Activated effector memory CD4-positive, alpha-beta T cell treated with anti-CD3 and anti-CD28 coated beads, Interleukin-2, amount 50 U/mL, for 16 hours (primary cell): ENCODE measurements at places on chromosomes 2 and 18.

DNA sequence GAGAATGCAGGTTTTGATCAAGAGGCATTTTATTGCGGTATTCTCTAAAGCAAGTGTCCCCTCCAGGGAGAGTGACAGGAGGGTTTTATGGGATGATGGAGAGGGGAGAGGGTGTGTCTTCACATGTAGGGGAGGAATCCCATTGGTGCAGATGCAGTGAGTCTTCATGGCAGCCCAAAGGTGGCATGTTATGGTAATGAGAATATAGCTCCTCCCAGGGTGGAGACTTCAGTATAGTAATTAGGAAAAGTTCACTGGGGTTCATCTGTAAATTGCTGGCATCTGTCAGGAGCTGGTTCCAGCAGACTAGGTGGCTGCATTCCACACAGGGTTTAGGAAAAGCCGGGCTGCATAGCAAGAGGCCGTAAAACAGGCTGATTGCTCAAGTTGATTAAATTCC lies 230.7 kb upstream of the CCDC68 start:
- no peak for DNase-seq

DNA sequence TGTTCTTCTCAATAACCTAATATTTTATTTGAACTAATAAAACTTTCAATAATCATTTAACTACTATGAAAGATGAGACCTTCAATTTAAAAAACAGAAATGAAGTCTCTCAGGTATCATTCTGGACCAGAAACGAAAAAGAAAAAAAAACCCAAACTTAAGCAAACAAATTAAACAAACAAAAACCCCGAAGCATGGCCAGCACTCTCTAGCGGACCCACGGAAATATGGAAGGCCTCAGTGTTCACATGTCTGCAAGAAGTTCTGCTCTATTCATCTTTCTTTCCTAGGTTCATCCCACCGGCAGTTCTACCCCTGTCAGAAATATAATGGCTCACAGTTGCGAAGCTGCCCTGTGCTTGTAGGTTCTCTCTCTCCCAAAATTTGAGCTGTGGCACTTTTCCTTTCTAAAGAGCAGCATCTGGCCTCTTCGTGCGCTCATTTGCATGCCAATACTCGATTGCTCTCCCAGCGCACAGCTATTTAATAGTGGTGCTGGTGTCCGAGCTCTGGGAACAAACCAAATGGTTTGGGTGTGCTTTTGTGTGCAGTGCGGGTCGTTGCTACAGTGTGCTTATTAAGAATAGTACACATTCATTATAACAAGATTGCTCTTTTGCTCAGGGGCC lies 129.0 kb upstream of the ZEB2 start:
- no peak for DNase-seq

DNA sequence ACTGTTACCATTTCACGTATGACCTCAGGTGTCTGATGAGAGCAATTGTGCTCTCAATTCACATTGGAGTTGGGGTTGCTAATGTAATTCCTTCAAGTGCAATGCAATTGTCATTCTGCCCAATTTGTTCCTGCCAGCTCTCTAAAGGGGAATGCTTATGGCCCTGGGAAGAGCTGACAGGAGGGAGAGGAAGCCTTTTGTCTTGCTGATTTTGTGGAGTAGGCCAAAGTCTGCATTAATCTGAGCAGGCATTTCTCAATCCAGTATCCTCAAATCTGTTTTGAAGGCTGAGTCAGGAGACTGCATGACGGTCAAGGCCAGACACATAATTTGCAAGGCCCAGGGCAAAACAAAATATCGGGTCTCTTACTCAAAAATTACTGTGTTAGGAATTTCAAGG lies 326.4 kb upstream of the SPHKAP start:
- DNase-seq: no peak

DNA sequence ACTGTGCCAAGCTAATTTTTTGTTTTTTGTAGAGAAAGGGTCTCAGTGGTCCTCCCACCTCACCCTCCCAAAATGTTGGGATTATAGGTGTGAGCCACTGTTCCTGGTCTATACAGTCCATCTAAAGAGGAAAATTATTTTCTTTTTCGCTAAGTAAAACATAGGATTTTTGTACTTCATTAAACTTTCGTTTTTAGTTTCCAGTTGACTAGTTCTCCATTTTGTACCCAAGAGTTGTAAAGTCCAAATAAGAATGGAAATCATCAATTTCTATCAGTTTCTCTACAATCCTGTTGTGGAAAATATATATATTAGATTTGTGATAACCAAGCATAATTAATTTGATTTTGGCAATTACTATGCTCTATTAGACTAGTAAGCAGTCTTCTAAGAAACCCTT lies 156.4 kb downstream of the BABAM2 start:
- DNase-seq: no peak

- no peak for DNase-seq
Observed at GRCh38 chr2:108588070-108588668, 53.9 kb downstream of the LIMS1 start.

GRCh38 chr18:12397254-12397653 lies 10.5 kb upstream of the PRELID3A start:
- no peak for DNase-seq

GRCh38 chr2:24762518-24762917 lies 30.7 kb downstream of the PTRHD1 start:
- no peak for DNase-seq

- peak; percentile 50 for DNase-seq
Observed at GRCh38 chr2:73008766-73009135, 62.8 kb downstream of the SFXN5 start.

DNA sequence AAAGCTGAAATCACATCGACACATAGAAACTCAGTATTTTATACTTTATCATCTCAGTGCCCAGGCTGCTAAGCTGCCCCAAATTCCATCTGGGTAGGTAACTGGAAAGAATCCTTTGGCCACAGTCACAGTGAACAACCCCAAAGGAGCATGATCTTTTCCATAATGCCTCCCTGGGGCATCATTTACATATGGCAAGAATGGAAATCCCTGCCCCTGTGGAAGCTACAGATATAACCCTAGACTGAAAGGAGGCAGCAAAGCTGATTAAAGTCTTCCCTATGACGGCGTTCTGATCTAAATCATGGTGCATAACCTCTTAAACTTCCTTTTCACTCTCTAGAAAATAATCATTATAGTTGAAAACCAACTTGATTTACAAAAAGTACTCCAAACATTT lies 41.5 kb downstream of the MAP3K19 start:
- no peak for DNase-seq

GRCh38 chr18:44887227-44887631 lies 206.5 kb downstream of the SETBP1 start:
- peak; percentile 74 for DNase-seq

DNA sequence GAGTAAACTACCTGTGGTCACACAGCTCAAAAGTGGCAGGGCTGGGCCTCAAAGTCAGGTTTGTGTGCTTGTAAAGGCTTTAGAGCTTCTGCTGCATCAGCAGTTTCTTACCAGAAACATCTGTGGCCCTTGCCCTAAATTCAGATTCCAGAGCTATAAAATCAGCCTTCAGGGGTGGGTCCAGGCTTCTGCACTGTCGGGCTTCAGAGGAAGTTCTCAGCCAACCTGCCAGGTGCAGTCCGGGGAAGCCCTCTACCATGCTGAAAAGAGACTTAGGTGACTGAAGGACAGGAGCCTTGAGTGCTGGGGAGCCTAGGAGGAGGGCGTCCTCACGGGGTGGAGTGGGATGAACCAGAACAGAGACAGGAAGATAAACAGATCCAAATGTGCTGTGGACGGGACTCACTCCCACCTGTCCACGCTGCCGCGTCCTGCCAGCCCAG lies 69.9 kb upstream of the HS6ST1 start:
- DNase-seq: peak; percentile 53

GRCh38 chr2:27954221-27954673 lies 63.7 kb downstream of the BABAM2 start:
- no peak for DNase-seq

DNA sequence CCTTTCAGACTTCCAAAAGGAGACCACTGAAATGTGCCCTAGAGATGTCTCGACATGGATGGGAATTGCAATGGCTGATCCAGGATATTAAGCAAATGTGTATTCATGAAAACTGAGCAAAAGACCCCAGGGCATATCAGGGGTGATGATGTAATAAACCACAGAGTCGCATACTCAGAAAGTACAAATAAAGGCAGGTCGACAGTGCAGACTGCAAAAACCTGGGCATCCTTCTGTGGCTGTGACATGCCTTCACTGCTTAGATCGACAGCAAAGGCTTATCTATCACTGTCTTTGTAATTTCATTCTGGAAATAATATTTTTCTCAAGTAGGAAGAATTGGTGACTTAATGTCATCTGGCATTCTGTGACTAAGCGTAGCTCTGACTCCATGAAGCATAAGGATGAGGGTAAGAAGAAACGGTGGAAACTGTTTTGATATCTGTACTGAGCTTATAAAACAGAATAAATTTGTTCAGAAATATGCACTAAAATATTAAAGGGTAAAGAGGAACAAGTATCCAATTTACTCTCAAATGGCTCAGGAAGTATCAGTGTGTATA lies 115.6 kb upstream of the NRP2 start:
- DNase-seq: no peak

DNA sequence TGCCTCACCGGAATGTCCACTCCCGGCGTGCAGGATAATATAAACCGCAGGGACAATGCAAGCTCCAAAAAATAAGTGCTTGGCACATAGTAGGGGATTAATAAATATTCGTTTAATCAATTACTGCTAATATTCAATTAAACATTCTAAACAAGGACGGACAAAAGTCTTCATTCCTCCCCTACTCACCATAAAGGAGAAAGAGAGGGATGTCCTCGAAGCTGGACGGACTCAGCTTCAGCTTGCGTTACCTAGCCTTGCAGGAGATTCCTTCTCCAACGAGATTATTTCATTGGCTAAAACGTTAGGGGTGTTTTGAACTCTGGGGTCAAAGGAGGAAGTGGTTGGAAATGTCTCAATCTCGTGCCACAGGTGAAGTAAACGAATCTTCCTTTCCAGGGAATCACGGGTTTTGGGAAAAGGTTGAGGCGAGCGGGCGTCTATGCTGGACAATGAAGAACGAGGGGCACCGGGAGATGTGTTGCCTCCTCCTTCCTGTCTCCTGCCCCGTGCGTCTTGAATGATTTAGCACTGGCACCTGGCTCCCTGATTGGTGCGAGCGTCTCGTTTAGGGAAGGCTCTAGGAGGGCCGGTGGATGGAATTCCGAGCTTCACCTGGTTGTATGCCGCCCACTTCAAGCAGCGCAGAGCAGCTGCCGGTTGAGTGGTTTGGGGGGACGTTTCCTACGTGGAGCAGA lies 2.0 kb upstream of the GAD1 start:
- no peak for DNase-seq

- DNase-seq: no peak
Observed at GRCh38 chr2:78778756-78779510, 246.6 kb upstream of the REG3G start.

- DNase-seq: no peak
Observed at GRCh38 chr2:239252393-239252792, 148.4 kb downstream of the HDAC4 start.

DNA sequence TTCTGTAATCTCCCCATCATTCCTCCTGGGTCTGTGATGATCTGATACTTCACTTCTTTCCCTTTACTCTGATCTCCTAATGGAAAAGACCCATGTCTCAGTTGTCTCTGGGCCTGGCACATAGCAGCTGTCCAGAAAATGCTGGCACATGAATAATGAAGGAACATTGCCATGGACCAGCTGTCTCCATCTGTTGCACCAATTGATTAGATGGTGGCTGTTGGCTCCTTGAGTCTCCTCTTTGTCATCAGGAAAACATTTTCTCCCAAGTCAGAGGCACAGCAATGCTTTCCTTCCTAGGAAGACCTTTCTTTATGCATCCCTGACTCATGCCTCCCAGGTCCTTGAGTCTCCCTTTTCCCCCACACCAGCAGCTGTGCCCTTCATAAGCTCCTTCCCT lies 286.2 kb upstream of the CXCR4 start:
- no peak for DNase-seq

DNA sequence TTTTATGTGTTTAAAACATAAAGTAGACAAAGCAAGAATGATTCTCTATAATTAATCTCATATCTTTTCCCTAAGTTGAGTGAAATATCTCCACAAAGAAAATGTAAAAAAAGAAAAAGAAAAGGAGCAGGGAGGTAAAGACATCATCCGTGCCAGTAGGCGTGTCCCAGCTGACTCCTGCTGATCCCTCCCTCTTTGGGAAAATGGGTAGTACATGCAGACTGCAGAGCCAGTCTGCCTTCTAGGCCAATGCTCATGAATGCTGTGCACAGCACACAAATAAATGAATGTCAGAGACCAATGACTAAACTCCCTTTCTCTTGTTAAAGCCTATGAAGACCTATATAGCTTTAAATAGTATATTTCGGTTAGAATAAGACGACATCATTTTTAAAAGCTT lies 64.7 kb downstream of the RAPH1 start:
- DNase-seq: no peak

DNA sequence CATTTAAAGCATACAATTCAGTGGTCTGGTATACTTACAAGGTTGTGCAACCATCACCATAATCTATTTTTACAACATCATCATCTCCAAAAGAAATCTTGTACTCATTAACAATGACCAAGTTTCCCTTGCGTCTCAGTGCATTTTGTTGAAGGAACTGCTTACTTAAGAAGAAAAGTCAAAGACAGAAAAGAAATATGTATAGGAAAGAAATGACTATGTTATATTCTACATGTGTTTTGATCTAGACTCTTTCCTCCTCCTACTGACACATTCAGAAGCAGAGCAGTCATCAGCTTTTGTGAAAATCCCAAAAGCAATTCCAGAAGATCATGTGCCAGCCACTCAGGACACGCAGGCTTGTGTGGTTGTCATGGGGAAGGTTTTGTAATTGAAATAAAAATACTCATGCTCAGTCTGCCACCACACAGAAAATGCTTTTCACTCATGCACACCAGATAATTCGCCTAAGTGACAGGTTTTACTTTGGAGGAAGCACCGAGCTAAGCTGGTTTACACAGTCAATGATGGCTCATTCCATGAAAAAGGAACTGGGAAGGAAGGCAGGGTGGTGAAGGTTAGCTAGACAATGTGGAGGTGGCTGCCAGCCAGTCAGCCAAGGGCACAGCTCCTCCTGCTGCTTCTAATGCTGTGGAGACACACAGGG lies 158.5 kb upstream of the REV1 start:
- DNase-seq: no peak

- DNase-seq: no peak
Observed at GRCh38 chr2:189116979-189117378, 62.6 kb downstream of the COL5A2 start.

GRCh38 chr2:137036619-137037018 lies 271.3 kb downstream of the THSD7B start:
- no peak for DNase-seq

- no peak for DNase-seq
Observed at GRCh38 chr2:20223407-20224163, 1.3 kb downstream of the SDC1 start.

DNA sequence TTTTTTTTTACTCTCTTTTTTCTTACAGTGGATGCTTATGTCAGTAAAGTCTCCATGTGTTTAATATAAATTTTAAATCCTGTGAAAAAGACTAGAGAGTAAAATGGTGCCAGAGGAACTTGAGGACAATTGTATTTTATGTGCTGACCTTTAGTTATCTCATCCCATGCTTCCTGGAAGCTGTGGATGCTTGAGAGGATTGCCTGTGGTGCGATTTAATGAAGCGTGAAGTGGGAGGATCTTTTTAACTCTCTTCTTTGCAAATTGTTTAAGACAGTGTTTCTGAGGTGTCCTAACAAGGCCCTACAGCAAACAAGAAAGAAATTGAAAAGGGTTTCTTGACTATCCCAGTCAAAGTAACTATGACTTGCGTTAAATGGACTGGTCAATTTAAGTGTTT lies 84.2 kb downstream of the DTNA start:
- DNase-seq: no peak
